ENCODE measurements at places on chromosomes 3 and 15.

- no peak for DNase-seq
These were observed 332.9 kb downstream of the TIGIT start for GRCh38 chr3:114626751-114627150.

DNA sequence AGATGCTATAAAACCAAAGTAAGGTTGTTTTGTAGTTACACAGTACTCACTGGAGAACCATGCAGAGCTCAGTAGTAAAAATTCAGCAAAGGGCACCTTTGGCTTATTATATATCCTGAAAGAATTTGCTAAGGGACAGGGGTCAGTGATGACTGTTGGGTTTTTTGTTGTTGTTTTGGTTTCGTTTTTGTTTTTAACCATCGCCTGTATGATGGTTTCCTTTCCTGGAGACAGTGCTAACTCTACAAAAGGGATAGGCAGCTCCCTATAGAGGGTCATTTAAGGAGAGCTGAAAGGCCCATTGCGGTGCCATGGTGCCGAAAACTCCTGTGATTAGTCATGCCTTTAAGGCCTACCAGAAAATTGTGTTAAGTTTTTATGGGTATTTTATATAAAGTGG, 118.2 kb upstream of the GOLIM4 start:
- peak; percentile 13 for DNase-seq

- DNase-seq: no peak
These were observed 73.0 kb downstream of the MGLL start for GRCh38 chr3:127749361-127749760.

GRCh38 chr3:14157951-14158350, 20.4 kb downstream of the XPC start:
- no peak for DNase-seq

DNA sequence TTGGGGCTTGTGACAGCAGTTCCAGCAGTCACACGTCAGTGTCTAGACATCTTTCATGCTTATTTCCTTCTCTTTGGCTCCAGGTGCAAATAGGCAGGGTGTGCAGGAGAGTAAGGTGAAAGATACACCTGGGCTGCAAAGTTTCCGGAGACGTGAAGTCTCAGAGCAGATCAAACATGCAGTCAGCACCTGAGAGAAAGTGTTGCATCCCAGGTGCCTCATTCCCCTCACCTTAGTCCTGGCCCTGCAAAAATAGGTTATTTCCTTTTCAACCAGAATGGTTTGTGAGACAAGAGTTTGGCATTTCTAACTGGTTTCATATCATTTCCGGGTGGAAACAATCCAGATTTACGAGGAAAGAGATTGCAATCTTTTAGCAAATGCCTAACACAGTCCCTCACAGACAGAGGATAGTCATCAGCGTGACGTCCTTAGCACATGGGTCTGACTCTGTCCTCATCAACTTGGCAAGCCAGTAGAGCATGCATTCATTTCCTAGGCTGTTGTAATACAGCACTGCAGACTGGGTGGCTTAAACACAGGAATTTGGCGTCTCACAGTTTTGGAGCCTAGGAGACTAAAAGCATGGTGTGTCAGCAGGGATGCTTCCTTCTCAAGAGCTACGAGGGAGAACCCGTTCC, 58.2 kb upstream of the ARRDC4 start:
- no peak for DNase-seq

GRCh38 chr3:165446555-165446954, 250.4 kb upstream of the SLITRK3 start:
- no peak for DNase-seq

GRCh38 chr3:102972350-102972749, 537.5 kb downstream of the ZPLD1 start:
- DNase-seq: no peak

DNA sequence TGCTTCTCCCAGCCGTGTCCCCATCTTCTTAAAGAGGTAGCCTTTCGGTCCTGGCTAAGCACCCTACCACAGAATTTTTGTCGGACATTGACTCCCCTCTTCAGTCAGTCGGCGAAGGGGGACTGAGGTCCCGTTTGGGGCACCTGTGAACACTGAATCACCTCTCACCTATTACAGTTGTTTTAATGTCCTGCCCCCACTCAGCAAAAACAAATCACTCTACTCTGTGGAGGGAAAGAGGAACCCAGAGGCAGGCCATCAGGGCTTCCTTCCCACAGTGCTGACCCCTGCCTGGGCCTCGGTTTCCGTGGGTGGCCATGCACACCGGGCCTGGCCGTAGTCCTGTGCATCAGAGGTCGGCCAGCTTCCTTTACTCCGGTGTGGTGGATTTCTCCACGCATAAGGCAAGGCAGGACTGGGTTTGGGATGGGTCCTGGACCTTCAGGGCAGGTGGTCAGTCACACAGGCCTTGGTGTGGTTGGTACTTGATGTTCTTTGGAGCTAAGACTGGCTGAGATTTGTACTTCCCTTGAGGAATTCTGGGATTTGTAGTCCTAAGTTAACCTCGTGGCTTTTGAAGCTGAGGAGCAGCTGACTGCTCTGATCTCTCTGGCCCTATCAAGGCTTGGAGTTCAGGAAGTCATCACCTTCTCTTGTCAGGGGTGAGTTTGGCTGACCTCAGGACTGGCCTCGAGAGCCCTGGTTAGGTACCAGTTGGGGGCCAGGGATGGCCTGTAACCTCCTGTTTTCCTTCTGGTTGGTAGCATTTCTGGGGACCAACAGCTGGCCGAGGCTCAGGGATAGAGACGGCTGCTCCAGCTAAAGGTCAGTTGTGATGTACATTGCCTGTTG, 627 bp upstream of the FAM131A start:
- DNase-seq: peak; percentile 63
